ENCODE measurements at places on chromosomes 2 and 18.

- no peak for DNase-seq
These were observed 76.5 kb downstream of the STRN start for GRCh38 chr2:36889795-36890194.

DNA sequence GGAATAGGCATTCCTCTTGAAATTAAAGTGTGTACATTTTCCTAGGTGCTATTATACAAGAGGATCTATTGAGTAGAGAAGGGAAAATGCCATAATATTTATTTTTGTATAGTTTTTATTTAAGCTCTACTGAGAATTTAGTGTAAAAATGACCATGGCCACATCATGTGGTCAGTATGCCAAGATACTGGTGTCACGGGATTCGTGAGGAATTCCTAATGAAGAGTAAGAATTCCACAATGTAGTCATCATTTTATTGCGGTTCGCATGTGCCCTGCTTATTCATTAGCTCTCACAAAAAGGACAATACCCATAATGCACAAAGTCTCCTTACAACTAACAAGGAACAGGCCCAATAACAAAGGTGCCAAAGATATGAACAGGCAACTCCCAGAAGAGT lies 39.3 kb upstream of the PARD3B start:
- DNase-seq = no peak

DNA sequence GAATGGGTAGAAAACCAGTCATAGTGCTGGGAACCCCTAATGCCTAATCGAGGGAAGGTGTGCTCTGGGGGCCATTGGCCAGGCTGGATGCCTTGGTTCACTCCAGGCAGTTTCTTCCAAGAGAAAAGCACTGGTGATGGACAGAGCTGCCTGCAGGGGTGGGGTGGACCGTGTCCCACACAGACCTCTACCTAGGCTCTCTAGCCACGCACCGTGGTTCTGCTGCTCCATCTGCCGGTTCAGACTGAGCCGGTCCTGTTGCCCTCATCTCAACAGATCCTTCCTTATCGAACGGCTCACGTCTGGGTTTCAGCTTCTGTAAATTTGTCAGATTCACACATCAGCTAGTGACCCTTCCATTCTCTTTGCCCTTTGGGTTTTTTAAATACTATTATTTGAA lies 46.4 kb downstream of the RALB start:
- no peak for DNase-seq

DNA sequence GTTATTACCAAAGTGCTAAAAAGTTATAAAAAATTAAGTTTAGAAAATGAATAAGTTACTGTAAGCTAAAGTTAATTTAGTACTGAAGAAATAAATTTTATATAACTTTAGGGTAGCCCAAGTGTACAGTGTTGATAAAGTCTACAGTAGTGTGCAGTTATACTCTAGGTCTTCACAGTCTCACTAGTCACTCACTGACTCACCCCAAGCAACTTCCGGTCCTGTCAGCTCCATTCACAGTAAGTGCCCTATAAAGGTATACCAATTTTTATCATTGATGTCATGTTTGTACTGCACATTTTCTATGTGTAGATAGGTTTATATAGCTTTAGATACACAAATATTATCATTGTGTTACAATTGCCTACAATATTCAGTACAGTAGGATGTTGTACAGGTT lies 518.3 kb upstream of the PIK3C3 start:
- no peak for DNase-seq

GRCh38 chr2:219183151-219183772 lies 5.2 kb downstream of the RETREG2 start:
- DNase-seq = no peak

- no peak for DNase-seq
These were observed 85.9 kb upstream of the PMAIP1 start for GRCh38 chr18:59813942-59814341.

All from G401 (cell line).